ENCODE measurements at places on chromosomes 5 and 9. TPM values are rescaled to one million over a fixed set of nuclear protein-coding genes. Genes with fewer than 3 reads are reported as not detected.

Gene PLPP1
- total RNA-seq: 78.6 TPM

Gene DMRT2
- total RNA-seq: not detected

Gene HAPLN1
- total RNA-seq: 69.6 TPM

Gene IFNB1
- total RNA-seq: not detected

Gene CDC20B
- total RNA-seq: not detected

Gene PCDHGB3
- 2.8 TPM for total RNA-seq

Gene C1QTNF3
- total RNA-seq: 0.11 TPM

Gene MAMDC4
- total RNA-seq: 1.1 TPM

Gene SLIT3
- 61.9 TPM for total RNA-seq

Gene NR2F1-AS1
- 13.4 TPM for total RNA-seq

Gene PTGS1
- total RNA-seq: 39.6 TPM

Gene PLAC8L1
- total RNA-seq: not detected

Gene GEMIN5
- total RNA-seq: 10.6 TPM

Gene DEPDC1B
- 8.5 TPM for total RNA-seq

Gene PRDM9
- total RNA-seq: not detected

Gene KLHL3
- 0.51 TPM for total RNA-seq

Gene NDUFS6
- 39.6 TPM for total RNA-seq

Gene DAB2
- 211 TPM for total RNA-seq

Gene LHX2
- not detected for total RNA-seq

Gene EFNA5
- not detected for total RNA-seq

Data from GM23248 (cell line).